ENCODE measurements at places on chromosomes 3 and 15.

- no peak for DNase-seq
Observed at GRCh38 chr3:46087871-46088270, 60.6 kb upstream of the XCR1 start.

DNA sequence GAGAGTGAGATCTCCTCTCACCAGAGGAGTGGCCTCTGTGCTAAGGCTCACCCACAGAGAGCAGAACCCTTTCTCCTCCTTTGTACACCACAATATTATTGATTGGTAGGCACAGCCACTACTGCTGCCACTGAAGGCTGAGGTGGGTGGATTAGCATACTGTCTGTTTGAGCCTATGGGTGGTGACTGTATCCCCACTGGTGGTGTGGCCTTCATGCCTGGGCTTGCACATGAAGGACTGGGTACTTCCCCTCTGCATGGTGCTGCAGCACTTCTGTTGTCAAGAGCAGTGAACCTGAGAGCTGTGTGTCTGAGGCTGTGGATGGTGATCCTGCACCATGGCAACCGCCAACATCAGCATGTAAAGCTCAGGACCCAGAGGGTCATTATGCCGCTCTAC, 35.7 kb upstream of the NECTIN3 start:
- DNase-seq = no peak

DNA sequence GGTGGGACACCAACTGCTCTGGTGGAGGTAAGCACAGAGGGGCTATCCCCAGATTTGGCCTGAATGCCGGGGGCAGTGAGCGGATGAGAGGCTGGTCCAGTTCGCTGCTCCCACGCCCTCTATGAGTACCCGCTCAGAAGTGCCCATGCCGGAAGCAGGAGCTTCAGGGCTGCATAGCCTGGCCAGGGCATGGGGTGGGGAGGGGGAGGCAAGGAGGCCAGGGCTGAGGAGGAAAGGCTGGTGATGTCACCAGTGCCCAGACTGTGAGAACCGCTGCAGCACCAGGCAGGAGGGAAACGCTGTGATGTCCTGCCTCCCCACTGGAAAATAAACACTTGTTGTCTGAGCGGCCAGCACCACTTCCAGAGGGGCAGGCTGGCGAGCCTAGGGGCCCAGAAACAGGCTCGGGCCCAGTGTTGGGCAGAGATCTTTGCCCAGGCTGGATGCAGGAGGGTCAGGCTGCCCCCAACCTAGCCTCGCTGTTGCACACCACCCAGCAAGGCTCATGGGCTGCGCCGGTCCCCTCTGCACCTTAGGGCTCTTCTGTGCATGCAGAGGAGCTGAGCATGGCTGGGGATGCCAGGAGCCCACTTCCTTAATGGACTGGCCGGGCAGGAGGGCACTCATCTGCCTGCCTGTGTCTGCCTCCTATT, 10.9 kb upstream of the DLL4 start:
- no peak for DNase-seq

GRCh38 chr3:94694894-94695293, 632.0 kb downstream of the NSUN3 start:
- DNase-seq = no peak

DNA sequence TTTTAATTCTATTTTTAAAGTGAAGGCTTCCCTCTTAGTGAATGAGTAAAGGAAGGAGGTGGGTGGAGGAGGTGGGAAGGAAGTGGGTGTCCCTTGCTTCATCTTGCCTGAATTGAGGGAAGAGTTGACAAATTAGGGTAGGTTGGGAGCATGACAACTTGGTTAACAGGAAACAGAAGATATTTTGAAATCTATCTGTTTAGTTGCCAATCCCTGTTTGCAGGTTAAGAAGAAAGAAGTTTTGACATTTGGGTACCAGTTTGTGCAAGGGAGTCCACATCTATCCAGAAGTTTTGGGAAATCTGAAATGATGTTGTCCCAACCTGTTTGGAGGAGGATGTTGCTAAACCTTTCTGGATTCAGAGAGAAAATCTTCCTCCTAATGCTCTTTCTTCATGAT, 204.1 kb upstream of the SUCLG2 start:
- DNase-seq = no peak

DNA sequence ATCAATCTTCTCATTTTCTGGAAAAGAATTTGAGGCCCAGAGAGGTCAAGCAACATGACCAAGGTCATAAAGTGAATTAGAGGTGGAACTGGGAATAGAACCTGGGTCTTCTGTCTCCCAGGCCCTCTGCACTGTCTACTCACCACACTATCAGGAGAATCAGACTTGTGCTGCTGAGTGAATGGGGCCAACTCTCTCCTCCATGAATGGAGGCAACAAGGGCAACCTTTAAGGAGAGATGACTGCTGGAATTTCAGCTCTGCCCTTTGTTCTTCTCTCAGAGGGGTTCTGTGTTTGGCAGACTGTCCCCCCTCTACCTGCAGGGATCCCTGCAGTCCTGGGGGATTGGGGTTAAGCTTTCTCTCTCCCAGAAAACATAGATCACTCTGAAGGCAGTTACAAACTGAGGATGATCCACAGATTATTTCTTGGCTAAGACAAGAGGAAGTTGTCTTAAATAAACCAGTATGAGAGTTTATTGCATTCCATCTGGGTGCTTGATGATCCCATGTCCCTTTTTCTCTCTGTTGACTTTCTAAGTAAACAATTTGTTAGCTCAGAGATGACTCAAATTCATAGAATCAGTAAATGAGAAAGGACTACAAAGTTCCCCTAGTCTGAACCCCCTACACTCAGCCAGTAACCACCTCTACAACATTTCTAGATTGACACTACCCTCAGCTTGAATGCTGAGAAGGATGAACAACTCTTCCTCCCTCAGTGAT, 99.0 kb upstream of the LIPC start:
- DNase-seq = no peak

GRCh38 chr3:58861551-58861950, 188.3 kb downstream of the CFAP20DC start:
- no peak for DNase-seq

DNA sequence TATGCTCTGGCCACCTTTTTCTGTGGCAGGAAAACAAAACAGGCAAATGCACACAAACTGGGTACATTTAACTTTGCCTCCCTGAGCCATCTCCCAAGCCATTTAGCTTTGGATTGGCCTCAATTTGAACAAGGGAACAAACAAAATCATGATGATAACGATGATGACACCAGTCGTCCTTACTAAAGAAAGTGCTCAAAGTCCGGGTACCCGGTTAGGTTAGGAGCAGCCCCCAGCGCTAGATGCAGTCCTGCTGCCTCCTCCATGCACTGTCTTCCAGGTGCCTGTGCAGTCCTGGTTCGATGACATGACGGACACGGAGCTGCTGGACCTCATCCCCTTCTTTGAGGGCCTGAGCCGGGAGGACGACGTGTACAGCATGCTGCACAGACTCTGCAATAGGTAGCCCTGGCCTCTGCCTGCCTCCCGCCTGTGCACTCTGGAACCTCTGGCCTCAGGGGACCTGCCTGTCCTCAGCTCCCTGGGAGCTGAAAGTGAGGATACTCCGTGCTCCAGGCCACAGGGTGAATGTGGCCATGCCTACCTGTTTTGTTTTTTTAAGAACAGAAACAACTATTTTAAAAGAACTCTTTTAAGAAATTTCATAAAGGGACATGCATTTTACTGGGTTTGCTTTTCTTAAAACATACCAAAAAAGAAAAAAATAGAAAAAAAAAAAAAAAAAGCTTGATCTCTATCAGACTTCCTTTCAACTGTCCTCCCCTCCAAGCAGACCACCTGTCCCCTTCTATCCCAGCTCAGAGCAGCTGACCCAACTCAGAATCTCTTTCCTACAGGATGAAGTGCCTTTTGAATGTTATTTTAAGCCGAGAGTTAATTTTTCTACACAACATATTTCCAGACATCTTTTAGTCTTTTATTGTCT, 9.9 kb upstream of the VILL start:
- no peak for DNase-seq

DNA sequence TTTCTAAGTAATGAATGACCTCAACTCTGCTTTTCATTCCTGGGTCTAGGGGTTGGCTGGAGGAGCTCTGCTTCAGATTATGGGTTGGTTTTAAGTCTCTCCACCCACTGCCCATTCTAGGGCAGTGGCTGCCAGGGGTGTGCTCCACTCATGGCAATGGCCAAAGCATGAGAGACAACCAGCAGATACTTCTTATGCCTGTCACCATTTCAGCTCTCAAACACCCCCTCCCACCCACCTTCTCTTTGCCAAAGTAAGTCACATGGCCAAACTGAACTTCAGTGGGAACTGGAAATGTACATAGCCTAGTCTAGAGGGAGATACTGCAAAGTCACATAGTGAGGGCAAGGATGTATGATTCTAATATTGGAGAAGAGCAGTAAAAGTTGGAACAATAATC, 285.3 kb downstream of the RPLP1 start:
- no peak for DNase-seq

DNA sequence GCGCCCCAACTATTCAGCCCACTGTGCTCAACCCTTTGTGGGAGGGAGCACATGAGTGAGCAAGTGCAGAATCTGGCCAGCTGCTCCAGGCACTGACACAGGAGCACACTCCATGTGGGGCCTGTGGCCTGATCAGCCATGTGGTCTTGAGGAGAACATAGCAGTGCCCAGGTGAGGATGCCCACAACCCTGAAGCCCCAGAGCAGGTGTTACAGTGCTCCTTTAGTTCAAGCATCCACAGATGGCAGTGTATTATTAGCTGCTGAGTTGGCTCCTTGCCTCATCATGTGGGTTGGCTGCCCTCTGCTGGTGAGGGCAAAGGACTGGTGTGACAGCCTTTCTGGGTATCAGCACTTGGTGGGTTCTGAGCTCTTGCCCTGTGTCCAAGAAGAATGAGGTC, 1588.2 kb downstream of the SI start:
- DNase-seq = no peak

- DNase-seq = no peak
Observed at GRCh38 chr3:148042663-148043445, 633.7 kb downstream of the ZIC1 start.

DNA sequence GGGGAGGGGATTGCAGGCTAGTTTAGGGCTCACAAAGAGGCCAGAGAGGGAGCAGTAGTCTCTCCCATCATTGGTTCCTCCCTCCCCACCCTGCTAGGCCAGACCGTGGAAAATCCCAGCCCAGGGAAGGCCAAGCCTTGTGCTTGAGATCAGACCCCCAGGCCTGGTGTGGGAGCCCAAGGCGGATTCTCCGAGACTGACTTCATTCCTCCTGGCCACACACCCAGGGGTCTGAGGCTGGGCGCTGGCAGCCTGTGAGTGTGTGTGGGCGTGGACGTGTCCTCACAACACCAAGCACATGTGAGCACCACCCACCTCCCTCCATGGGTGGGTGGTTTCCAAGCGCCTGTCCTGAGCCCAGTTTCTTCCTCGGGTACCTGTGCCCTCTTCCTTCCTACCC, 4.1 kb downstream of the LOXL1 start:
- no peak for DNase-seq

GRCh38 chr15:44727485-44728231, 8.7 kb upstream of the TRIM69 start:
- DNase-seq = no peak

- no peak for DNase-seq
Observed at GRCh38 chr3:136952292-136952691, 5.5 kb upstream of the IL20RB start.

DNA sequence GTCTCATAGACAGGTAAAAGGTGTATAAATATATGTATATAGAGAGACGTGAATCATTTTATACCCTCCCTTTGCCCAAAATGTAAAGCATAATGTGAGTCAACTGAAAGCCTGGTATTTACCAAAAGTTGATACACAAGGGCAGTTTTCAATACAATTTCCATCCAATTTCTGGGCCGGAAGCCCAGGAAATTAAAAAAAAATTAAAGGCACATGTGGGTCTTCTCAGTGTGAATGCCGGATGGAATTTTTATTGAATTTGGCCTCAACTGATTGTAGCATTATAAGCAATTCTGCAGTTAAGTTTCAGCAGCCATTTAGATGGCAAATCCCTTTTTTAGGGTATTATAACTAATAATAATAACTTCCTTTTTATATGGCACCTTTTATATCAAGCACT, 3.3 kb upstream of the CNTN3 start:
- no peak for DNase-seq

DNA sequence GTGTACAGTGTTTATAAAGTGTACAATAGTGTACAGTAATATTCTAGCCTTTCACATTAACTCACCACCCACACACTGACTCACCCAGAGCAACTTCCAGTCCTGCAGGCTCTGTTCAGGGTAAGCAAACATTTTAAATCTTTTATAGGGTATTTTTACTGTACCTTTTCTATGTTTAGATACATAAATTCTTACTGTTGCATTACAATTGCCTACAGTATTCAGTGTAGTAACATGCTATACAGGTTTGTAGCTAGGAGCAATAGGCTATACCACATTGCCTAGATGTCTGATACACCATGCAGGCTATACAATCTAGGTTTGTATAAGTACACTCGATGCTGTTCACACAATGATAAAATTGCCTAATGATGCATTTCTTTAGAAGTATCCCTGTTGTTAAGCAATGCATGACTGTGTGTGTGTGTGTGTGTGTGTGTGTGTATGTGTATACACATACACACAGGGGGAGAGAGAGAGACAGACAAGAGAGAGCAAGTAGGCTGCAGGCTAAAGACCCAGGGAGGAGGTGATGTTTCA, 72.5 kb upstream of the PRR23C start:
- DNase-seq = no peak

DNA sequence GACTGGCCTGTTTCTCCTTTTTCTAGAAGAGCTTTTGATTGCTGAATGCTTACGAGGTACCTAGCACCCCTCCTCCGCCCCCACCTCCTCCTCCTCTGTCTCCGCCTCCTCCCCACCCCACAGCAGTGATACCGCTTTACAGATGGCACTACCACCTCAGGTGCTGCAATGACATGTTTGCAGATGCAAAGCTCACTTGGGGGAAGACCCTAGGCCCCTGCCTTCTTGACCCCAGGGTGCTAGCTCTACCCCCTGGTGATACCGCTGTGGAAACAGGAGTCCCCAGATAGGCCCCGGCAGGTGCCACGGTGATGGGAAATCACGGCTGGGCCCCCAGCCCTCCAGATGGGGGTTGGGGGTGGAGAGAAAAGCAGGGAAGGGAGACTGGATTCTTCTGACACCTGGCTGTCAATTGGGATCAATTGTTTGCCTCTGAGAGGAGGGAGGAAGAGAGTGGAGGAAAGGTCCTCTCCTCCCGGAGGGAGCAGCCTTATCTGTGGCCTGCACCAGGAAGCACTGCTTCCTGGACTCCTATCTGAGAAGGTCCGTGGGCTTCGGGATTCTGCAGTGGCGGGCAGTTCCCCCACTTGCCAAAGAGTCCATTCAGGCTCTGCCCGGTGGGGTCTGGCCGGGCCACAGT, 37.6 kb downstream of the DNASE1L3 start:
- DNase-seq = no peak

DNA sequence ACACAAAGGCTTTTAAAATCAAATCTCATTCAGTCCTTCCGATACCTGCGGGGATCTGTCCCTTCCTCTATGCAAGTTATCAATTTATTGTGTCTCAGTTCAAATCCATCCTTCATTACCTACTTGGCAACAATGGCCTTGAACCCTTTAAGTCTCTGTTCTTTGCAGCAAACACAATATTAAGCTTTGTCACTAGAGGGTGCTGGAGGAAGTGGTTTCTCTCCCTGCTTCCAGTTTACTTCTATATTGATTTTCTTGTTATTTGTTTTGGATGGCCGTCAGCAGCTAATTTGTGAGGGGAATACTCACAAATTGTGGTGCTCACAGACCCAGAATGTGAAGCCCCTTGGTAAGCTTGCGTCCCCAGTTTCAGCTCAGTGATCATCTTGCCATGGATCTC, 278.3 kb downstream of the FGF12 start:
- DNase-seq = no peak

GRCh38 chr3:50885070-50885850, 210.5 kb downstream of the DOCK3 start:
- DNase-seq = no peak

GRCh38 chr3:30551266-30551665, 55.1 kb upstream of the TGFBR2 start:
- DNase-seq = no peak

Data from activated T-helper 1 cell treated with anti-CD3 and anti-CD28 coated beads, Interleukin-12 subunit alpha, Interleukin-12 subunit beta, Interleukin-2, Interleukin-4 antibody, amounts not matched to agents 30 ng/mL and 10 ng/mL and 1 ng/mL, durations not matched to agents 14 hours and 24 hours and 36 hours (primary cell).